ENCODE measurements at places on chromosomes 6 and 20.

- no peak for DNase-seq
Observed at GRCh38 chr6:85116475-85116874, 333.4 kb upstream of the NT5E start.

- DNase-seq: no peak
Observed at GRCh38 chr6:90445533-90446108, 141.3 kb downstream of the MAP3K7 start.

DNA sequence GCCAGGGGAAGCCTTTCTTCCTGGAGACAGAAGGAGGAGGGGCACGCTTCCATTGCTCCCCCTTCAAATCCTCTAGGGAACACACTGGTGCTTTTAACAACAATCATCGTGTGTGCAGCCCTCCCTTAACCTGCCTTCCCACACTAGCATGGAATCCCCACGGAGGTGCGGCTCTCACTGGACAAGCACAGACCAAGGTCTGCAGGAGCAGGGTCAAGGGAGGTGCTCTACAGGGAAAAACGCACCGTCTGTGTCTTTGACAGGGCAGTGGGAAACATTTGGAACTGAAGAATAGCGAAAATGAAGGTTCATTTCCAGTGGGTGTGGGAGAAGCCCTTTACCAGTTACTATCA is 527.1 kb downstream of the QKI start:
- no peak for DNase-seq

DNA sequence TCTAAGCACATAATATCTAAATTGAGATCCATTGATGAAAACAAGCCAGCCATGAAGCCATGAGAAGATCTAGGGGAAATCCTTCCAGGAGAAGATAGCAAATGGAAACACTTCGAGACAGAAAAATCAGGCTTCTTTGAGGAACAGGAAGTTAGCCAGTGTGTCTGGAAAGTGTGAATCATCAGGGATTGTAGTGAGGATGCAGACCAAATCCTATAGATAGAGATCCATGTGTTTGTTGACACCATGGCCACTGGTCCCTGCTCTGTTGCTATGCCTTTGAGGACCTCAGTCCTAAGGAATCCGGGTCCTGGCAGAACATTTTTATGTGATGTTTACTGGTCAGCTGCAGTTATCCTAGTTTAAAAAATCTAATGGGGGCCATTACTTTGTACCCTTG is 6.6 kb upstream of the ELOVL2 start:
- DNase-seq: no peak

DNA sequence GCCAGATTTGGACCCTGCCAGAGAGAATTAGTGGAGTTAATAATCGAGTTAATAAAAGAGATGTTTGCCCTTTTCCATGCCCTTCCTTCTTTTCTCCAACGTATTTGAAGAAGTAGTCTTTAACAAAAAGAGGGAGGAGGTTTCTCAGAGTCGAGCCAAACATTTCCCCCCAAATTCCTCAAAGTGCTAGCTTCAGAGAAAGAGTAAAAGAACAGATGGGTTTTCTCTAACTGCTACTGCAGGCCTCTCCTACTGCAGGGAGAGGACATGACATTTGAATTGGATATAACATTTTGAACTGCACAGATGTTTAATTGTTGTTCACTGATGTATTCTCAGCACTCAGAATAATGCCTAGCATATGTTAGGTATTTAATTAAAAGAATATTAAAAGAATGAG is 25.5 kb downstream of the RWDD2A start:
- no peak for DNase-seq

GRCh38 chr6:1798965-1799325 is 189.2 kb downstream of the FOXC1 start:
- DNase-seq: no peak

DNA sequence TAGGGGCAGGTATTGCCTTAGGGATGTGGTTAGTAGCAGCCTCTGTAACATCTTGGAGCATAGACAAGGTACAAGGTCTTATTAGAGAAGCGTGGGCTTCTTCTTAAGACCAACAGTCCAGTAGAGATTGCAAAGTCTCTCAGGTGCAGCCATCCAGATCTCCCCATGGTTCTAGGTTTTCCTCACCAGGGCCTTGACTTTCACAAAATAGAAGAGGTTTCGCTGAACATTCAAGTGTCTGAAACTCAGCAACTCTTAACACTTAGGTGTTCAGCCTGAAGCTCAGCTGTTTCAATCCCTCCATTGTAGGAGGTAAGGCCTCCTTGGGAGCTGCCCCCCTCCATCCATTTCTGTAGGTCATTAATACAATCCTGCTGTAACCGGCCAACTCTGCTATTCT is 44.4 kb downstream of the GOPC start:
- DNase-seq: no peak
